ENCODE measurements at places on chromosomes 7 and 10.

DNA sequence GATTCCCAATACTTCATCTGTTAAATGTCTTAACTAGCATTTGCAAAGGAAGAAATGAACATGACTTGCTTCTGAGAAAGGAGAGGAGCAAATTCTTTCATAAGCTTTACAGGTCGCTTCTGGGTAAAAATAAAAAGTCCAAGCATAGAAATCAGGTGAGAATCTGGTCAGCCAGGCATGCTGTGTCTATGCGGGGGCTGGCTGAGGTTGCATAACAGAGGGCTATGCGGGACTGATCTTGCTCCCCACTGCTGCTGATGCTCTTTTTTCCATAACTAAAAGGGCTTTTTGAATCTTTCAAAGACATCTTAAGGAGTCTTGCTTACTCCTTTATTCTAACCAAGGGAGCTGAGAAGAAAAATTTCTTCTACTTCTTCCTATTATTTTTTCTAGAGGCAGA is 92.7 kb upstream of the FGFR2 start:
- no peak for DNase-seq

GRCh38 chr7:93856323-93856722 is 34.2 kb downstream of the TFPI2 start:
- no peak for DNase-seq

DNA sequence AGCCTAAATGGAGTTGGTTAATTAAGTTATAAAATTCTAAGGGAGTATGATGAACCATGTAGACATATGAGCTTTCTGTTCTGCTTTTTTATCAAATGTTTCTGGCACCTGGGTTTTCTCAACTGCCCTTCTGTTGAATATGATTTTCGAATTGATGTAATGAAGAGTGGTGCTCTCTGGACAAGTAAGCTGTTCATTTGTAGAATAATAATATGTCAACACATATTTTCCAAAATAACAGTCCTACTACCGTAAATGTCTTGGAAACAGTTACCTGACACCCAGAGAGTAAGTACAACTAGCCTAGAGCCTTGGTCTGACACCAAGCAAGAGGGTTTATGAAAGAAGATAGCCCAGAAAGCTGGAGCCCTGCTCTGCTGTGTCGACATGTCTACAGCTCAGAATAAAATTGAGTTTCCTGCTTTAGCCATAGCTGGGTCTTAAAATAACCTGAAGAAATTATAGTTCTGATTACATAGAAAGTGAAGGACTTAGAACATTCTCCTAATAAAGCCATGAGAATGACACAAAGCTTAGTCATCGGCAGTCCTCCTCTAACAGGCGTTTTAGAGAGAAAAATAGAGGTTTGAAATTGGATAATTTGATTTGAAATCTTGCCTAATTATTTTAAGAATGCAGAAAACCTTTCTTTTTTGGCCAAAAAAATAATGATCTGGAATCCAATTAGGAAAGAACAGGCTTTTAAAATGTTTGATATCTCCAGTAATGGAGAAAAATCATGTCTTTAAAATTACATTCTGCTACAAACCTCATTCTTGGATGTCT is 25.1 kb downstream of the HDAC9 start:
- no peak for DNase-seq

GRCh38 chr7:81632418-81632817 is 137.4 kb downstream of the HGF start:
- no peak for DNase-seq

- DNase-seq, result peak; percentile 27
Observed at GRCh38 chr7:110507832-110508231, 583.1 kb upstream of the LRRN3 start.

DNA sequence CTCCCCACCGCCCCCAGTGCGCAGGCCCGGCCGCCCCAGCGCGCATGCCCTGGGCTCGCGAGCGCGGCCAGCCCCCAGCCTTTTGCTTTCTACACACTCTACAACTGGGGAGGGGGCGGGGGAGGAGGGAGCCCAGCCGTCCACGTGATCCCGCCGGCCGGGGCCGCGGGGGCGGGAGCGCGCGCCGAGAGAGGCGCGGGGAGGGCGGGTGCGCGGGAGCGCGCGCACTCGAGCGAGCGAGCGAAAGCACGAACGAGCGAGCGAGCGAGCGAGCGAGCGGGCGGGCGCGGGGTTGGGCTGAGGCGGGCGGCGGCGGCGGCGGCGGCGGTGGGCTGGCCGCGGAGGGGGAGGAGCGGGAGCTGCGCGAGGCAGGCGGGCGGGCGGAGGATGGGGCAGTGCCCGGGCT is at the start of gene AUTS2:
TSS of gene AUTS2 (plus strand) at position 395 of the 406 bp plus-strand sequence. CDS start 1,179 bp downstream, outside the sequence.
- peak; percentile 96 for DNase-seq

DNA sequence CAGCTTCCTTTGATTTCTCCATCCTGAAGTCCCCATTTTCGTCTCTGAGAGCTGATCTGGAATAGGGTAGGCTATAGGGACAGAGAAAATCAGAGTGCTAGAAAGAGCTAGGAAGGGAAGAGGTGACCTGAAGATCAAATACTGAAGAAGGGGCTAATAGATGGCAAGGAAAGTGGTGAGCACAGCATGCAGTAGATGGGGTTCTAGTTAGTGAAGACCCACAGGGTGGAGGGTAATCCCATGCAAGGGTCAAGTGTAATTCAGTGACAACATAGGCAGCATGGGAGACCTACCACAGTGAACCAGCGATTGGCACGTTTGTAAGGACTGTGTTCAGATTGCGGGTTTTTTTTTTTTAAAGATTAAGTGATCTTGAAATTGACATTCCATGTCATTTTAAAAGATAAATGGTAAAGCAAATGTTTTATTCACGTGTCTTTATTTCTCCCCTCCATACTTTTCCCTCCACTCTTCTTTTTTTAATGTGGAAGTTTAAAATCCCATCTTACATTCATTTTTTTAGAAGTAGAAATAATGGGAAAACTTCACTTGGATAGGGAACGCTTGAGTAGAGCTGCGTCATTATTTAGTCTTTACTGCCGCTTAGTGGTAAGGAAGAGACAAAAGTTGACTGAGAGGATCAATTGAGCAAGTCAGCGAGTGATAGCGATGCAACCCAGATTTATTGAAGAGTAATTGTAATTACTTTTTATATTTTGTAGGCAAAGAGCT is 21.0 kb upstream of the ABI1 start:
- peak; percentile 23 for DNase-seq

DNA sequence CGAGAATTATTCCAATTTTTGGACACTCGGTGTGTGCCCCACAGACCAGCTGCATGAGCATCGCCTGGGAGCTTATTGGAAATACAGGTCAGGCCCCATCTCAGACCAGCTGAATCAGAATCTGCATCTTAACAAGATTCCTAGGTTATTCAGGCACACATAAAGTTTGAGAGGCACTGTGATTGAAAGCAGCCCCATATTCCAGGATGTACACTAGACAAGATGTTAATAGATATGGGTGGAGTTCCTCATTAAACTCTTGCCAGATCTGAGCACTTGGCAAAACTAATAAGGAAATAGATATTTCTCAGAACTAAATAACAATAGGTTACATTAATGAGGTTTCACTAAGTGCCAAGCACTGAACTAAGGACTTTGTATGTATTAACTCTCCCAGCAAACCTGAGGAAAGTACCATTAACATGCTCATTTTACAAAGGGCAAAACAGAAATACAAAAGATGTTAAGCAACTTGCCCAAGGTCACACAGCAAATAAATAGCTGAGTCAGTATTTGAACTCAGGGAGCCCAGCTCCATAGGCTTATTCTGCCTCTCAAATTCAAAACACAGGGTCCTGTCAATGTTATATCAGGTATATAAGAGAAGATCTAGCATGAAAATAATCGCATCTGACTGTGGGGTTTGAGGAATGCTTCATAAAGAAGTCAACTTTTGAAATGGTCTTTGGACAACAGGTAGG is 29.9 kb downstream of the PPP1R3C start:
- DNase-seq, result no peak

DNA sequence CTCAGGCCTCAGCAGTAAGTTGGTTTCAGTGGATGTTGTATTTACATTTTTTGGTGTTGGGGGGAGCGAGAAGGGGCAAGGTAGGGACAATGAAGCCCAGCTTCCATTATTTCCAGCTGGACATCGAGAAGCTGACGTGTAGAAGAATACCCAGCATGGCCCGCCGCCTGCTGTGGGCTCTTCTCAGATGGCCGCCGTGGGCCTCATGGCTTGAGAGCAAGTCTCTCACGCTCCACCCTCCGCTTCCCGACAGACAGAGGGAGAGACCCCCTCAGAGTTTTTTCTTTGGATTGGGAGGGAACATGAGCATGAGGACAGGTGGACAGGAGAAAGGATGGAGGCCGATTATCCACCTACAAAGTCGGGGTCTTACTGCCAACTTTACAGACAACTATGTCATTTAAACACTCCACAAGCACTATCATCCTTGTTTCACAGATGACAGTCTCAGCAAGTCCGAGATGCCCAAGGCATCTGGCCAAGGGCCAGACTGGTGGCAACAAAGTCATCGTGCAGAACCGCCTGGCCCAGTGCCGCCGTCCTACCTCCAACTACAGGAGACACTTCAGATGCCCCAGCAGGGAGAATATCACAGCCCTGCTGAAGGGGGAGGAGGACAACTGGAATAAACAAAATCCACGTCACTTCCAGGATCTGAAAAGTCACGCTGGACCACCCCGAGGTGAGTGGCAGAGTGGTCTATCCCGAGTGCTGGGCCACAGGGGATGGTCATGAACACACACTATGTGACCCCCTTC is 195.9 kb downstream of the DIP2C start:
- DNase-seq, result no peak

GRCh38 chr7:121504482-121504881 is 108.4 kb upstream of the FAM3C start:
- no peak for DNase-seq

GRCh38 chr7:77328669-77329068 is 87.5 kb downstream of the GSAP start:
- no peak for DNase-seq

DNA sequence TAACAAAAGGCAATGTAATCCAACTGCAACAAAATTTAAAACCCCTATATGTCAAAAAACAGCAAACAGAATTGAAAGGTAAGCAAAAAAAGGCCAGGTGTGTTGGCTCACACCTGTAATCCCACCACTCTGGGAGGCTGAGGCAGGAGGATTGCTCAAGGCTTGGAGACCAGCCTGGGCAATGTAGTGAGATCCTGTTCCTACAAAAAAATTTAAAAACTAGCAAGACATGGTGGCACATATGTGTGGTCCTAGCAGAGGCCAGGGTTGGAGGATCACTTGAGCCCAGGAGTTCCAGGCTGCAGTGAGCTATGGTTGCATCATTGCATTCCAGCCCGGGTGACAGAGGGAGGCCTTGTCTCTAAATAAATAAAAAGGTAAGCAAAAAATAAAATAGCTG is 212.1 kb upstream of the KLF14 start:
- no peak for DNase-seq

DNA sequence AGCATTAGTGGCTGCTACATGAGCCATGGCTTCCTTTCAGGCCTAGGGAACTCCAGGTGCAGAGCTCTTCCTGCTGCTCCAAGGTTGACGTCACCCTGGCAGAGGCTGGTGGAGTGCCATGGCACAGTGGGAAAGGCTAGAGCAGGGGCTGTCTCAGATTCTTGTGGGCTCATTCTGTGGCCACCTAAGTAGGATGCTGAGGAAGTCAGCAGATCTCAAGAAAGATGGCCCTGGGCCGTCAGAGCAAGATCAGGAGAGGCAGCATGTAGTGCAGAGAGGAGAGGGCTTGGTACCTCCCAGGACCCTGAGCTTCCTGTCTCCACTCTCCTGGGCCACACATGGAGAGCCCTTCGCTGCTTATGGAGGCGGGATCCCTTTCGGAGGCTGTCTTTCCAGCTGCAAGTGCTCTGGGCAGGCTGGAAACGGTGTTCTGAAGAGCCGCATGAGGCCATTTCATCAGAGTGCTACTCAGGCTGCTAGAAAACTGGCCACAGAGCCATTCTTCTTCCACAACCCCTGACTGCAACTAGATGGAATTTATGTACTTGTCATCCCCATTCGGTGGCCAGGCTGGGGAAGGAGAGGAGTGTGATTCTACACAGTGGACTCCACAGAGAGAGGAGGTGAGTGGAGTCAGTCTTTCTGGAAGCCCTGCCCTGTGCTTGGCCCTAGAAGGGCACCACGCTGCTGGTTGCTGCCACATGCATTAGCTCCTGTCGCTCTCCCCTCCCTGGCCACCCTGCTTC is 304.2 kb downstream of the RPS24 start:
- DNase-seq, result no peak

DNA sequence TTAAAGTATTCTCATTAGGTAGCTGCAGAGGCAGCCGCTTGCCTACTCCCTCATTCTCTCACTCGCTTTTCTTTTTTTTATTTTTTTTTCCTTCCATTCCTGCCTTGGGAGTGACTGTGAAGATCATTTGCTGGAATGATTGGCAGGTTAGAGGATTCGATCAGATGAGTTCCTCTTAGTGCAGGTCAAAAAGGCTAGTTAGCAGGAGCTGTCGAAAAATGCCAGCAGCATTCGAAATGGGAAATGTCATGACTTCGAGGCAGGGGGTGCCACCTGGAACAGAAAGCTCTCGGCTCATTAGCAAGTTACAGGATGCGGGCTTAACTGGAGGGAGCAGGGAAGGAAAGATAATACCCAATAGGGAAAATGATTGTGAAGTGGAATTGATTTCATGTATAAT is 137.5 kb upstream of the FZD1 start:
- DNase-seq, result no peak

DNA sequence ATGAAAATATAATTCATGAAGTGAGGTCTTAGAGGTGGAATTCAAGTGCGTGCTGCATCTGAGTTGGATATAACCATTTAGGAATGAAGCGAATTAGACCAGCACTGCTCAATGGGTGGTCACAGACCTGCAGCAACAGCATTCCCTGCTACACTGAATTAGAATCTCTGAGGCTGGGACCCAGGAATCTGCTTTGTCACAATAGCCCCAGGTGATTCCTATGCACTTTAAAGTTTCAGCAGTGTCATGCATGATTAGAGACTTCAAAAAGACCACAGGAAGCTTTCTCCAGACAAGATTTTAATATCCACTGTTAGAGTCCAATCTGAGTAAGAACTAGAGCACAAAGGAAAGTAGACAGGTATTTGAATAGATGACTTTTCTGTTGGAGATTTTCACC is 352.8 kb upstream of the VSTM2A start:
- DNase-seq, result no peak

- no peak for DNase-seq
Observed at GRCh38 chr10:68212721-68213352, 19.1 kb downstream of the ATOH7 start.

All from NCI-H774 (cell line).